ENCODE measurements at places on chromosomes 7 and 10.
A peak's percentile ranks its signal among the peaks of the same experiment; 100 is the strongest.

GRCh38 chr10:74238516-74238915 is 87.5 kb downstream of the ADK start:
- DNase-seq: no peak

- DNase-seq: no peak
Measured at GRCh38 chr7:107933386-107934013, 42.5 kb downstream of the DLD start.

- DNase-seq: no peak
Measured at GRCh38 chr10:98098247-98098646, 36.2 kb upstream of the R3HCC1L start.

GRCh38 chr7:100127866-100128636 is 1.3 kb downstream of the MBLAC1 start:
- DNase-seq: no peak

GRCh38 chr7:17598305-17598704 is 299.9 kb downstream of the AHR start:
- DNase-seq: no peak

- DNase-seq: no peak
Measured at GRCh38 chr7:116348346-116348745, 138.0 kb downstream of the TES start.

DNA sequence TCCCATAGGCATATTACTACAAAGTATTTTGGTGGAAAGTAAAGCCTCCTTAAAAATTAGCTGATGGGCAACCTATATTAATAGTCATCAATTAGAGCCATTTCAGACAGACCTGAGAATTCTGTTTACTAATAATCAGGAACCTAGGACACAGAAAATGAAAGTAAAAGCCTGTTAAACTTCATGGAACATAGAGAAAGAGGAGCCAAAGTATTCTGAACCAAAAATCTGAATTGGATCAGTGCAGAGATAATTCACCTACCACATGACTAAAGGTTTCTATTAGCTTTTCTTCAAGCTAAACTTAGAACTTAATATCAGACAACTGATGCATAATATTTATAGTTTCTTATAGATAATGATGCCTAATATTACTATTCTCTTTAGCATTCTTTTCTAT is 204.5 kb upstream of the RHOBTB1 start:
- no peak for DNase-seq

DNA sequence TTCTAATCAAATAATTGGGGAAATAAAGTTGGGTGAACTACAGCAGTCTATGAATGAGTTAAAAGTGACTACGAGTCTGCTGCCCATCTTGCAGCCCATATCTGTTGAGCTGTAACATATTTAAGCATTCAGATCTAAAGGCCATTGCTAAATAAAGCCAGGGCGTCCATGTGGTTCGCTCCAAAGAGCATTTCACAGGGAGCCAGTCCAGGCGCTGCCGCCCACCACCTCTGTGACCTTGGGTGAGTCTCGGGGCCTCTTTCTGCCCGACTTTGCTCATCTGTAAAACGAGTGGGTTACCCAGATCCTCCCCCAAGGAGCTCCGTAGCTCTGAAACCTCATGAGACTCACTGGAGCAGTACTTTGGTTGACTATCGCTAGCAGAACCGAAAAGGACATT is 223.1 kb downstream of the CUX1 start:
- DNase-seq: no peak

DNA sequence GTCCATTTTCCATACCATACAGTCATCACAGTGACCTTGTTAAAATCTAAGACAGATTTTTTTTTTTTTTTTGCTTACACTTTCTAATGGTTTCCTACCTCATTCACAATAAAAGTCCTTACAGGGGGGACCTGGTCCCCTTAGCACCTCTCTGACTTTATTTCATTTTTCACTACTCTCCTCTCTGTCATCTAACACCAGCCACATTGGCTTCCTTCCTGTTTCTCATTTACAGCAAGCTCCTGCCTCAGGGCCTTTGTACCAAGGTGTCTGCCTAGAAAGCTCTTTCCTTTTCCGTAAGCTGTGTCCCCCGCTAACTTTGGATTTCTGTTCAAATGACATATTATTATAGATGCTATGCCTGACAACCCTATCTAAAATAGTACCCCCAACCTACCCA is 27.7 kb downstream of the CC2D2B start:
- DNase-seq: no peak

- no peak for DNase-seq
Measured at GRCh38 chr10:299969-300368, 164.7 kb downstream of the ZMYND11 start.

GRCh38 chr10:86179961-86180360 is 186.6 kb downstream of the GRID1 start:
- DNase-seq: no peak

- DNase-seq: peak; percentile 67
Measured at GRCh38 chr7:20199015-20199737, 18.0 kb downstream of the MACC1 start.

GRCh38 chr10:118961436-118961835 is 68.1 kb upstream of the NANOS1 start:
- no peak for DNase-seq

DNA sequence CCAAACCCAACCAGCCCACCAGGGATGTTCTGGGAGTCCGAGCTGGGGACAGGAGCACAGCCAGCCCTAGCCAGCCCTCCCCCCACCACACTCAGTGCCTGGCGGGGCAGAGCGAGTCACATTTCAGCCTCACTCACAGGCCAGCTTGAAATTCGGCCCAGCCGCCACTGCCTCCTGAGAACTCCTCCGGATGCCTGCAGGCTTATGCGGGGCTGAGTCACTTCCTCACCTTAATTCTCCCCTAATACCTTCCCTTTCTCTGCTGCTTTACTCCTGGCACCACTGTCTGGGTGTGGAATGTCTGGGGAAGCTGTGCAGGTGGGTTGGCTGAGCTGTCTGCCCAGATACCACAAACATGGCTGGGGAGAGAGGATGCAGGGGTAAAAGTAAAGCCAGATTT is 22.6 kb upstream of the DLG5 start:
- no peak for DNase-seq

DNA sequence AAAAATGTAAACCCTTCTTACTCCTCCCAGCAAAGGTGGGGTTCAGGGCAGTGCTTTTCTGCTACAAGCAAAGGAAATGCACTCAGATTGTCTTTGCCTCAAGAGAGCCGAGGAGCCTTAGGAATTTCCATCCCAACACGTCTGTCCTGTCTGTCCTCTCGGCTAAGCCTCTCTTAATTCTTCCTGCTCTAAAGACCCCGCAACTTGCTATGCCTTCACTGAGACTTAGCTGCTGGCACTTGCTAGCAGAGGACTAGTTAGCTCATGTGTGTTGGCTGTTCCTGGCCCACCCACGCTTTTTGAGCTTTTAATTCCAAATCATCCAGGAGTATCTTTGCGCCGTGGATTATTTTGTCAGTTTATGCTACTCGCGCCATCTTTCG is 481 bp upstream of the NPM3 start:
- no peak for DNase-seq

GRCh38 chr10:120555436-120555835 is 98.4 kb downstream of the PLPP4 start:
- no peak for DNase-seq

GRCh38 chr10:30828680-30829079 is 199.1 kb upstream of the LYZL2 start:
- no peak for DNase-seq

DNA sequence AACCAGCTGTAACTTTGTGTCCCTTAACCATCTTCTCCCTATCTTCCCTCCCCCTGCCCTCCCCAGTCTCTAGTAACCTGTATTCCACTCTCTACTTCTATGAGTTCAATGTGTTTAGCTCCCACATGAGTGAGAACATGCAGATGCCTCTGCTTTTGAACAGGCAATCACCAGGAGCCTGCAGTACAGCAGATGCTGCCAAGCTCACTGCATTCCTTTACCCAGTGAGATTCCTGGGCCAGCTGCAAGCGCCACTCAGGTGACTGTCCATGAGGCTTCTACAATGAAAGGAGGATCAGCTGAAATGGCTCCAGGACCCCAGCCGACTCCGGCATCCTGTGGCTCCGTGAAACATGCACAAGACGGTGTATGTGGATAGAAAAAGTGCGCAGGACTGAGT is 15.7 kb downstream of the GRID1 start:
- DNase-seq: no peak

GRCh38 chr7:129501760-129502707 is at the start of gene SMKR1:
Gene SMKR1 (plus strand): TSS chr7:129502531. CDS start chr7:129502825, 294 bp downstream.
- no peak for DNase-seq

DNA sequence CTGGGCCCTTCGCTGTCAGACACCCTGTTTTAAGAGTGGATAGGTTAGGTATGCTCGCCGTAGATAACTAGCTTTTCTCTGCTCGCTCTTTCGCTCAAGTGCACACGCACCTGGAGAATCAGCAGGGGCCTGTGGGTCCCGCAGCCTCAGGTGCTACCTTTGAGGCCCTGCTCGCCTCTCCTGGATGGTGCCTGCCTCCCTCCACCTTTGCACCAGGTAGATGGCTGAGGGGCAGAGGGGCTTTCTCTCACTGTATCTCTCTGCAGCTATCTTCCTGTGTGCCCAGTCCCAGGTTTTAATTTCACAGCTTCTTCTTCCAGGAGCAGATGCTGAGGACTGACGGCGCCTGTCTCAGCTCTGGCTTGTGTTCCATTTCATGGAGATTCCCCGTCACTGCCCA is 227.9 kb downstream of the TCF7L2 start:
- no peak for DNase-seq

DNA sequence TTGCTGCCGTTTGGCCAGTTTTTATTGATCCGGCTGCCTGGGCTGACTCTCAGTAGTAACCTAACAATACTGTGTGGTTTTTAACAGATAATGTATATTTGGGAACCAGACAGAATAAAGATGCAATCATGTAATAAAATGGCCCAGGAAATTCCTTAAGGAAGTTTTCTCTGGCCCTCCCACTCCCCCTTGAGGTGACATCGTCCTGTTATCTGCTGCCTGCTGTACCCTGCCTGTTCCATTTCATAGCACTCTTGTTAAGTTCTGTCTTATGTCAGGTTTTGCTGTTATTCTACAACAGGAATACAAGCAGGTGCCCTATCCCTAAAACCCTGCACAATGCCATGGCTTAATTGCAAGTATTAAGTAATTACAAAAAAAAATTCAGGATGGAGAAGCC is 12.5 kb downstream of the ITGB8 start:
- no peak for DNase-seq

DNA sequence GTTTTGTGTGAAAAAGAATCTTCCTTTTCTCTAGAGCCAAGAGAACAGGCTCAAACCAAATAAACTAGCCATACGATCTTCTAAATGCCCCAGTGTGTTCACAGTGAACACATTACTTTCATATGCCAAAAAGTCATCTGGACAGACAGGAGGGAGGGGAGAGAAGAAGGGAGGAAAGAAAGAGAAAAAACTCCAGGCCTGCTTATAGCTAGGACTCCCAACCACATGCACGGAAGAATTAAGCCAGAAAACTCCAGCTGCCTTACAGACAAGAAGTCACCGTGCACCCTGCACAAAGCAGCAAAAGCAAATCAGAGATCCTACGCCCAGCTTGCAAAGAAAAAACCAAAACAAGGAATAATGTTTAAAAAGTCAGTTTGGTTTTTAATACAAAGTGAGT is 34.3 kb downstream of the SNX8 start:
- no peak for DNase-seq

- DNase-seq: no peak
Measured at GRCh38 chr10:126104767-126105166, 208.4 kb downstream of the FANK1 start.

DNA sequence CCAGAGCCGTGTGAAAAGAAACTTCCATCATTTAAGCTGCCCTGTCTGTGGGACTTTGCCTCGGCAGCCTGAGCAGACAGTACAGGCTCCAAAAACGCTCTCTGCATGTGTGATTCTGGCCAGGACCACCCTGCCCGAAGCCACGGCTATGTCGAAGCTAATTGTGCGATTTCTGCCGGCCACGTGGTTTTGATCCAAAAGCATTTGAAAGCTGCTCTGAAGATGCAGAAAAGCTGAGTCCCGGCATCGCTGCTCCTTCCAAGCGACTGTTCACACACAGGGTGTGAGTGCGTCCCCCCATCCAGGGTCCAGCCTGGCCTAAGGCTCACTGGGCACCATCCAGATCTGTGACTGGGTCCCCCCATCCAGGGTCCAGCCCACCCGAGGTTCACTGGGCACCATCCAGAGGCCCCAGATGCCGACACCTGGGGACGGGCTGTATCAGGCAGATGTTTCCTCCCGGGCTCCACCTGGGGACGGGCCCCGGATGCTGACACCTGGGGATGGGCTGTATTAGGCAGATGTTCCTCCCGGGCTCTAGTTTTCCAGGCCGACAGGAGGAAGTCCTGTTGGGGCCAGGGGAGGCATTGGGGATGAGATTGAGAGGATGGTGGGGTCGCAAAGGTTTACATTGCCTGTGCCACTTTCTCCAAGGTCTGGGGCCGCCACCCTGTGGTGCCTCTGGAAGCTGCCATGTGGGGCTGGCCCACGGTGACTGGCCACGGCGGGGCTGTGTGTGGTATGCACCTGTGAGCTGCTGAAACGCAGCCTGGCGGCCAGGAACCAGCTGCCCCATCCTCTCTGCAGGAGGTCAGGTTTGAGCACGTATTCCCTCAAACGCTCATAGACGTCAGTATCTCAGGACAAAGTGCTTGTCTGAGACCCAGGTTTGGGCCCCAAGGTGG is 527.4 kb downstream of the DNAJB6 start:
- no peak for DNase-seq

DNA sequence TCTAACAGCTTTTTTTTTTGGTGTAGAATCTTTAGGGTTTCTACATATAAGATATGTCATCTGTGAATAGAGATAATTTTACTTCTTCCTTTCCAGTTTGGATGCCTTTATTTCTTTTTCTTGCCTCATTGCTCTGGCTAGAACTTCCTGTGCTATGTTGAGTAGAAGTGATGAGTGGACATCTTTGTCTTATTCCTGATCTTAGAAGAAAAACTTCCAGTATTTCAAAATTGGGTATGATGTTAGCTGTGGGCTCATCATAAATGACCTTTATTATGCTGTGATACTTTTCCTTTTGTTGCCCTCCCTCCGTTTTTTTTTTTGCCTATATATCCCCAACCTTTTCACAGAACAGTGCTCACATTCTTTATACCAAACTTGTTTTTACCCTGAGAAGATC is 8.8 kb downstream of the AGK start:
- DNase-seq: no peak

GRCh38 chr7:121302214-121302745 is 26.5 kb upstream of the WNT16 start:
- no peak for DNase-seq

DNA sequence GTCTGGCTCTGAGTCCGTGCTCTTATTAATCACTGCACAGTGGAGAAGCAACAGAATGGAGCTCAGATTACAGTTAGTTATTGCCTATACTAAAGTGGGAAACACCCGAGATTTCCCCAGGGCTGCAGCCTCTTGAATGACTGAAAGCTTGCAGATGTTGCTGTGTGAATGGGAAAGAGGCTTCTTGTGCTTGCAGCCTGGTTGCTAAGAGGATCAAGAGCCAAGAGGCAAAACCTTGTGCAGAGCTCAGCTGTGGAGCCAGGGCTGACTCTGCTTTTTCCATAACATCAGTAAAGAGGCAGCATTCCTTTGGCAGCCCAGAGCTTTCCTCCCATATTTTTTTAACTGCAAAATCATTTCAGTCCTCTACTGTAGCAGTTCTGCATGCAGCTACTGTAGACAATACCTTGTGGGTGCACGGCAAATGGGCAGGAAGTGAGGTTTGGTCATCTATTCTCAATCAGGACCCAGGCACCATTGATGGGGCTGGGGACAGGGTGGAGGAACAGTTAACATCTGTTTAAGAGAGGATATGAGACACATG is 86.5 kb downstream of the RALA start:
- no peak for DNase-seq

All from non-pigmented ciliary epithelial cell (primary cell).